ENCODE measurements at places on chromosomes 7 and 10. TPM values are rescaled to one million over a fixed set of nuclear protein-coding genes. Genes with fewer than 3 reads are reported as not detected.

GRCh38 chr7:132117181-132117580, 459.1 kb downstream of the PLXNA4 start:
- DNase-seq: no peak

DNA sequence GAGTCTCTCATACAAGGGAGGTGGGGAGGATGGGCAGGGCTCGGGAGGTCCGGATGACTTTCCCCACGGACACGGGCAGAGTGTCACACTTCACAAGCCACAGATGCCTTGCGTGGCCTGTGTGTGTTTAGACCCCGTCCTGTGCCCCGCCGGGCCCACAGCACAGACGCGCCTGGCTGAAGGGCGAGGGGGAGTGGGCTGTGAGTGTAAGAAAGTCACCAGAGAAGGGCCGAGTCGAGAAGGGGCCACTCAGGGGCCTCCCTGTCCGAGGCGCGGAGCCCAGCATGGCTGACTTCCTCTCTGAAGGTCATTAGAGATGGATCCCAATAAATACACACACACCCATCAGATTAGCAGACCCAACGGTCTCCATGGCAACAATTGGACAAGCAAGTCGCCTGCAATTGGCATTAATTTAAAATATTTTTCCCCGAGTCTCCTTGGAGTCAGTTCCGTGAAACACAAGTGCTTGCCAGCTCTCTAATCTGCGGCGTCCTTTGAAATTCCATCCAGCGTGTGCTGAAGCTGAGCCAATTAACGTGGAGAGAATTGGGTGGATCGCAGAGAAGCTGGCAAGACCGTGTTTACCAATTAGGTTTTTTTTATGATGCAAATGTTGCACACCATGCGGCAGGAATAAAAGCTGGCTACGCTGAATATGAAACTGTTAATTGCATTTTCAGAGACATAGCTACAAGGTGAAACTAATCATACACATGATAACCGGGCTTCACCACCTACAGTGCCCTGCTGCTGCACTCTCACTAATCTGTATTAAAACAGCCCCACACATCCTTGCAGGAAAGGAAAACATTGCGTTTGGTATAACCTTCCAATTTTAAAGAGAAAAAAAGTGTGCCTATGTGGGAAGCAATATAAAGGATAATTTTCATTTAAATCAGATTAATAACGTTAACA, 571.2 kb downstream of the PTPRN2 start:
- no peak for DNase-seq

DNA sequence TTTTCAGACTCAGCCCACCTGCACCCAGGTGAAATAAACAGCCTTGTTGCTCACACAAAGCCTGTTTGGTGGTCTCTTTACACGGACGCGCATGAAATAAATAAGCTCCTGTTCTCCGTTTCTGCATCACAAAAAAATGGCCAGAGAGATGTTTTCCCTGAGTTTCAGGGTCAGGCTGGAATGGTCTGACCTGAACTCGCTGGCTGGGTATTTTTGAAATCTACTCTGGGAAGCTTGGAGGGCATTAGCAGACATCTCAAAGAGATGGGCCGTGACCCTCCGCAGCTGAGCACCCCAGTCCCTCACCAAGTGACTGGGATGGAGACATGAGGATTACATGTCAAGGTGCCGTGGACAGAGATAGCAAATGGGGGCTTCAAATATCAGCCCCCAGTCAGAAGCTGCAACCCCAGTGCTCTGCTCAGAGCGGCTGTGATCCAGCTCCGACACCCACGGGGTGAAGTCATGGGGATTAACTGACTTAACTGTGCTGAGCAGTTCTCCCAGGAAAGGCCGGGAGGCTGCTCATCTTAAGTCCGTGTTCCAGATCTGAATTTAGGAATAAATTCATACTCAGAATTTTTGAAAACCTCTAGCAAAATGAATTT, 22.3 kb downstream of the CALML5 start:
- no peak for DNase-seq

The GPR158 gene
- total RNA-seq: not detected

The SMO gene
- not detected for total RNA-seq

The EN2 gene
- total RNA-seq: not detected

The TSPAN13 gene
- not detected for total RNA-seq
